SW 1271 (cell line): ENCODE measurements at places on chromosomes 3 and 15.

GRCh38 chr15:68719672-68720071, 101.0 kb downstream of the ANP32A start:
- no peak for DNase-seq

- no peak for DNase-seq
Measured at GRCh38 chr3:67292356-67293121, 294.4 kb downstream of the KBTBD8 start.

- no peak for DNase-seq
Measured at GRCh38 chr15:29130476-29130875, 139.1 kb downstream of the NSMCE3 start.

DNA sequence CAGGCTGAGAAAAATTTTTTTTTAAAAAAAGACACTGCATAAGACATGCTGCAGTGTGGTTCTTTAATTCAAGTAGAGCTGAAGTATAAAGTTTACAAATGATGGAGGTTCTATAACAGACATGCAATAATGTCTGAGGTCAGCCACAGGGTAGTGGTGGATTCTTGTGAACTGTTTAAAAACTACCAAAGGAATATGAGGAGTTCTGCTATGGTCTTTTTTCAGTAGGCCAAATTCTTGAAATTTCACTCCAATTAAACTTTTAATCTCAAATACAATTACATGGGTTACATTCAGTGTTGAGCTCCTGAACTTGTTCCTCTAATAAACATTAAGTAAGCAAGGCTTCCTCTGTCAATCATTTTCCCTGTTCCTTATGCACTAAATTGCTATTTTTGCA, 122.7 kb downstream of the PLD1 start:
- DNase-seq: no peak

DNA sequence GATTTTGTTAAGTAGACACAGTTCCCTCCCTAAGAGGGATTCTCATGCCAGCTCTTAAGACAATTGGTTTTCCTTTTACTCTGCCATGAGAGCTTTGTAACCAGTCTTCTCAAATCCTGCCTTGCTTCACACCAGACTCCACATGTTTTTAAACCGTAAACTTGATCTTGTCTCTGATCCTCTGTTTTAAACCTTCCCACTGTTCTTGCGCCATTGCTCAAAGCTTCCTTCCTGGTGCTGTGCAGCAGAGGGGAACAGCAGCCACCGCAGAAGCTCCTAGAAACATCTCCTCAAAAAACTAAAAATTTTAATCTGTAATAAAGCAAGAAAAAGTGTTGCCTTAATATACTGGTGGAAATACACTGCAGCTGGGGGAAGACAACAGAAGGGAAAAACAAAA, 154.5 kb upstream of the SATB1 start:
- DNase-seq: no peak

GRCh38 chr3:20230954-20231353, 44.9 kb upstream of the SGO1 start:
- DNase-seq: no peak

DNA sequence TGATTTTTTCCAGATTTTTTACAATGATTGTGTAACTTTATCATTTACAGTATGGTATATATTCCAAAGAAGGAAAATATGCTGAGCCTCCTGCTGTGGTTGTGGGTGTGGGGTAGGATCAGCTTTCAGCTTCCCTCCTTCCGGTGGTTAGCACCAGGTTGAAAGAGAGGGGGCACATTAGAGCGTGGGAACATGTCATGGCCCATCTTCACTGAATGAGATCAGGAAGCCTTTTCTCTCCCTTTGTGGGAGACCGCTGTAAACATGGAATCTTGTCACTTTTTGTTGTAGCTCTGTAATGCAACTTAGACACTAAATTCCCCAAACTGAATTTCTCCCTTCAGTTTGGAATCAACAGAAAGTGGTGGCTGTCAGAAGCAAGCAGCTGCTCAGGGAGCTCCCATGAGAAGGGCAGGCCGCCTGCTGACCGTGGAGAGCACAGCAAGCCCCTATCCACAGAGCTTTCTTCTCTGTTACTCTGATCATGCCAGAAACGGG, 86.7 kb upstream of the LIMD1 start:
- DNase-seq: no peak

- DNase-seq: no peak
Measured at GRCh38 chr3:10986592-10986991, 6.0 kb upstream of the SLC6A1 start.

DNA sequence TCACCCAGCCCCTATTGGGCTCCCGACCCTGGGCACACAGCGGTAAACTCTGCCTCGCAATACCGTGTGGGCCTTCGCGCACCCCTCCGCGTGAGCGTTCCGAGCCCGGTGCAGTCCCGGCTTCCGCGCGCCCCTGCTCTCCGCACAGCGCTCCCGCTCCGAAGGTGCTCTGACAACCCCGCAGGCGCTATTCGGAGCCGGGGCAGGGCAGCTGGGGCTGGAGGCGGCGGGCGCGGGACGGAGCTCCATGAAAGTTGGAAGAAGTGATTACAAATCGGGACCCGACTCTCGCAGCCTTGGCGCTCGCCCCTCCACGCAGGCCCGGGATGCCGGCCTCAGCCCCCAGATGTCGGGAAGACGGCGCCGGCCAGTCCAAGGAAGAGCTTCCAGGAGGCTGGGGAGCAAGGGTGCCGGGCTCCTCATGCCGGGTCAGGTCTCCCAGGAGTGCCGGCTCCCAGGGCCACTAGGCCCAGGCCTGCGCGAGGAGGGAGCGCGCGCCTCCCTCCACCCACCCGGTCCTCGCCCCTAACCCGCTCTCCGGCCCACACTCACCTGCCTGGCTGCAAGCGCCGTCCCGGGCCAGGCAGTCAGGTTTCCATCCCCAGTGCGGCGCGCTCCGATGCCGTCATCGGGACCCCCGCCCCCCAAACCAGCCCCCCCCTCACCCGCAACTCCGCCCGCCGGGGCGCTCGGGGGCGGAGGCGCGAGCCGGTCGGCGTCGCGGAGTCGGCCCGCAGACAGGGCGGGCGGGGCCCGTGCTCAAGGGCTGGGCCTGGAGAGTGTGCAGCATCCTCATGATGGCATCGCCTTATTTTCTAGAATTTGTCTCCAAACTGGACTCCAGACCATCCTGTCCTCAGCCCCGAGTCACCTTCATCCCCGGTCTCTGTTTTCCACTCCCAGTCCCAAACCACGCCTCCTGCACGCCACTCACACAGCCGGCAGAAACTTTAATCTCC, at the start of gene KIF7:
TSS of gene KIF7 (minus strand) at position 621 of the 959 bp plus-strand sequence. CDS start 2,537 bp downstream, outside the sequence.
- DNase-seq: peak; percentile 33

DNA sequence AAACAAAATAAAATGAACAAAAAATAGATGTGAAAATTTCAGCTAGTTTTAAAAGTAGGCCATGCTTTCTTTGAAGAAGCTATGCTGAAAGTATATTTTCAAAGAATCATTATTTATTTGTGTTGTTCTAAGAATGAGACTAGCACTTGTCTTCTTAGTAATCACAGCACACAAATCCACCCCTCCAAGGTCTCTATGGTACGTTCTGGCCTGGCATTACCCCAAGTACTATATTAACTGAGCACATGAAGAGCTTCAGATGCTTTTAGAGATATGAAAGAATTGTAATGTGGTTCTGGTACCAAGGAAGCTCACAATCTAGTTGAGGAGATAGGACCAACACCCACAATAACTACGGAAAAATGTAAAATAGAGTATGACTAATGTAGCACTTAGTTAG, 416.5 kb downstream of the PLCL2 start:
- no peak for DNase-seq

DNA sequence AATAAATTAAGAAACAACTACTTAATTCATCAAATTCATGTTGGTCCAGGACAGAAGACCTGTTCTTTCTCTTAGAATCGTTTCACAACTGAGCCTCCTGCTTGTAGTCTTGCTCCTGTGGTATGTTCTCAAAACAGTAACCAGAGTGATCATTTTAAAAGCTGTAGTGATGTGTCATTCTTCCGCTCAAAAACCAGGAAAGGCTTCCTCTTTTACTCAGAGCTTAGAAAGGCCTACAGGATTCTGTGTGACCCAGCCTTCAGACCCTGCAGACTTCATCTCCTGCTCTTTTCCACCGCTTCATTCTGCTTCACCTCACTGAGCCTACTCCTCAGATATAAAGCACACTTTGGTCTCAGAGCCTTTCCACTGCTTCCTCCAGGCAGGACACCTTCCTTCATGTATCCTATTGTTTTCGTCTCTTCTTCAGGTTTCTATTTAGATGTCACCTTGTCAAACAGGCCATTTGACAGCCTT, 22.7 kb downstream of the ST6GAL1 start:
- no peak for DNase-seq

DNA sequence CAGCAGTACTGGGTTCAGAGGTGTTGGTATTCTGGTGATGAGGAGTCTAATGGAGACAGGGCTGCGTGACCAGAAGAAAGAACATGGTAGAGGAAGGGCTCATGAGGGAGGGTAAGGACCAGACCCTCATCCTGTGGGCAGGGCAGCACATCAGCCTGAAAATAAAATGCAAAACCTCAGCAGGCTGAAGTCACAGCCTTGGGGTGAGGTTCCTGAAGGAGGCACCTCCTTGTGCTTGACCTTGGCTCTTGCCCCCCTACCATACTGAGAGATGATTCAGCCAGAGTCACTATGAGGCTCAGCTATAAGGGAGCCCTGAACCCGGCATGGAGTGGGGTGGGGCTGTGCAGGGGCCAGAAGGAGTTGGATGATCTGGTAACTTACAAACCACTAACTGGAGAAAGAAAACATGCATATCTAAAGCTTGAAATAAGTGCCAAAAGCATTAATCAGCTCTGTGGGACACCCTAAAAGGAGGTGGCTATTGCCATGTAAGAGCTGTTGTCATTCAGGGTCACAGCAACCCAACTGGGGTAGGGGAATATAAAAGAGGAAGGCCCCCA, 60.2 kb downstream of the CORO2B start:
- no peak for DNase-seq
